Mesenteric fat pad (tissue), 1 donor: ENCODE measurements at places on chromosomes 6 and 20. TPM values are rescaled to one million over a fixed set of nuclear protein-coding genes. Genes with fewer than 3 reads are reported as not detected.

DNA sequence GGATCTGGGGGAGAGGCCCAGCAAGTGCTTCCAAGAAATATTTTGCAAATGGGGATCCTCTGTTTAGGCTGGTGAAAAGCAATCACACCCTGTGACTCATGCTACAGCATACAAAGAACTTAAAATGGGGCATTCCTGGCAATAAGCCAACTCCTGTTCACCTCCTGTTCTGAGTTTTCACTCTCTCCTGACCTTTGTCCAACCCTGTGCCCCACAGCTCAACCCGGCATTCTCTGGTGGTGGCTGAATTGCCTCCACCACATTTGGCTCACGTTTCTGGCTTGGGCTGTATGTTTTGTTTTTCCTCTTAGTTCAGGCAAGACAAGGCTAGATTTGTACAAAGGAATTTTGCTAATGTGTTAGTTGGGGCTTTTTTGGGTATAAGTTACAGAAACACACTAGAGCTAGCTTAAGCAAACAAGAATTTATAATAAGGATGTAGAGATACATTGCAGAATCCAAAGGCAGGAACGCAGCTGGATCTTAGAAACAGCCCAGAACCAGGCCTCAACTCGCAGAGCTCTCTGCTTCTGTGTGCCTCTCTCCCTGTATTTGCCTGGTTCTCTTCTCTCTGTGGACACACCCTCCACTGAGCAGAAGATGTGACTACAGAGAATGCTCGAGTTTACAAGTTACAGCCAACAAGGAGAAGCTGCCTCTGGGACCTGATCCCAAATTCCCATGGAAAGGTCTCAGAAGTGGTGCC is 9.4 kb downstream of the ABCC10 start:
- no peak for DNase-seq

DNA sequence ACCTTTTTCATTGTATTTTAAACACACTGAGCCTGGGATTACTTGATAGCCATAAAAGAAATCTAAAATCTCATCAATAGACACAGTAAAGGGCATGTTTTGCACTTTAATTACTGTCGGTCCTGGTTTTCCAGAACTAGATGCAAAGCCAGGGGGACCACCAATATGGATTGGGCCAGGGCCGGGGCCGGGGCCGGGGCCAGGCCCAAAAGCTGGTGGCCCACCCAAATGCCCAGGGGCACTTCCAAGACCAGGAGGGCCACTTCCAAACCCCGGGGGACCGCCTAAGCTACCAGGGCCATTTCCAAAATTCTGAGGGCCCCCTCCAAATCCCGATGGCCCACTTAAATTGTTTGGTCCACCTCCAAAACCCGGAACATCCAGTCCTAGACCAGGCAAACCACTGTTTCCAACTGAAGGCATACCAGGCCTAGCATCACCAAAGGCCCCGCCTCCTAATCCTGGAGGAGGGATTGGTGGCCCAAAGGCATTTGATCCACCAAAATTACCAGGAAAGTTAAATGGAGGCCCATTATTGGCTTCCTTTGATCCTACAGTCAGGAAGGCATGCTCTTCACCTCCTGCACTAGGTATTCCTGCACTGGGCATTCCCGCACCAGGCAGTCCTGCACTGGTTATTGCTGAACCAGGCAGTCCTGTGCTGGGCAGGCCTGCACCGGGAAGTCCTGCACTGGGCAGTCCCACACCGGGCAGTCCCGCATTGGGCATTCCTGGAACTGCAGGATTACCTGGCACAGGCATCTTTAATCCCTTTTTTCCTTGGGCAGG is 11.9 kb downstream of the CPNE1 start:
- DNase-seq, result no peak

DNA sequence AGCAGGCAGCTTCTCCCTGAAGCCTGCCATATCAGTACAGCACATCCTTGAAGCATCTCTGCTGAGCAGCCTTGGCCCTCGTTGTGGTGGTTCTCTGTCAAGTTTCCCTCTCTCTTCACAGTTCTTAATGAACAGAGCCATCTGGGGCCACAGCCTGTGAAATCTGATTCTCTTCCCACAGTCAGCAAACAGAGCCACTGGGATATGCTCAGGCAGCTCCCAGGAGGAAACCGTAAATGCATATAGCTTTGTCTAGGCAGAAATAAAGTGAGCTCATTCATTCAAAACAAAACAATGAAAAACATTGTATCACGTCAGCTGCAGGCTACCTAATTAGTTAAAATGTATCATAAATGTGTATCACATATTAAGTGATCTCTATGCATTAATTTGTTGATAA is 80.3 kb downstream of the TBC1D7 start:
- no peak for DNase-seq

BFSP1 gene
- not detected for total RNA-seq

ECT2L gene
- total RNA-seq, result not detected
